ENCODE measurements at places on chromosomes 16 and 17.

DNA sequence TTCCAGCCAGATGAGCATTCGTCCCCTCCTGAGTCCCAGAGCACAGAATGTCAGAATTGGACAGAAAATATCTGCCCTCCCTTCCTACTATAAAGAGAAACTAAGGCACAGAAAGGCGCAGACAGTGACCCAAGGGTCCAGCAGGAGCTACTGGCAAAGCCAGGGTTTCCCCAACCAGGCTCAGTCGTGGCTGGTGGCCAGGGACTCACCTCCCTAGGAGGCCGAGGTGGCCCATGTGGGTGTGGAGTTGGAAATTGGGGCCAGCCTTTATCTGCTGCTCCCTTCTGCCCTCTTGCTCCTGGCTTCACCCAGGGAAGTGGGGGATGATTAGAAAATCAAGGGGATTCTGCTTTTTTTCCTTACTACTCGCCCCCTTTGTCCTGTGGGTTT, 1.1 kb downstream of the DRC7 start:
- DNase-seq: no peak

DNA sequence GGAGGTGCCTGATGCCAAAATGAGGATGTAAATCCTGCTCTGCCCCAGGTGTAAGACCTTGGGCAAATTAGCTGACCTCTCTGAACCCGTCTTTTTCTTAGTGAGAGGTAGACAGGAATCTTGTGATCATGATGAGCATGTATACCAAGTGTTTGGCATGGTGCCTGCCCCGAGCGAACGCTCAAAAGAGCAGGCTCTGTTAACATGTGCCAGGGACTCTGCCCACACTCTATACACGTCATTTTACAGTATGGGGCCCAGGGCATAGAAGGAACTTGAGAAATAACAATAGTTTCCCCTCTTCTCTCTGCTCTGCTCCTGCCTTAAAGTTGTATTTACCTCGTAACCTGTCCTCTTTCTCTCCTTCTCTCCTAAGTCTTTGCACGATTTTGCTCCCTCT, 9.3 kb upstream of the MAF start:
- no peak for DNase-seq

GRCh38 chr17:58335779-58336455, 7.3 kb upstream of the TSPOAP1 start:
- no peak for DNase-seq

DNA sequence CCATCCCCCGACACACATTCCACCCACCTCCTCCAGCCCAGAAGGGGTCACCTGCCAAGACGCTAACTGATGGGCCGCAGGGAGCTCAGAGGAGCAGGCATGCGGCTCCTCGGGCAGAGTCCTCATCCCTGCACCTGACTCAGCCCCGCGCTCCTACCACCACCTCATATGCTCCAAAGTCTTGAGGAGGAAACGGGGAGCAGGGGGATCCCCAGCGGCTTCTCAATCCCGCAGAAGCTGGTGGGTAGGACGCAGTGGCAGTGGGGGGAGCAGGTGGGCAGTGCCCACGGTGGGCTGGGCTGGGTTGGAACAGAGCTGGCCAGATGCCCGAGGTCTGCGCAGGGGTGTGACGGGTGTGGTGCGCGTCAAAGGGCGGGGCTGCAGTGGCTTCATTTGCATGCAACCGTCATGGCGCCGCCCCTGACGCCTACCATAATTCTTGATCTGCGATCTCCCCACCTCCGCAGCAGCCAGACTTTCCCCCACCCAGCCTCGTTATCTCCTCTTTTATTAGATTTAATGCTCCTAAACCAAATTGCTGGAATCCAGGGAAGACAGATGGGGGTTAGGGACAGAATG, 39.0 kb upstream of the EMP2 start:
- DNase-seq: no peak

DNA sequence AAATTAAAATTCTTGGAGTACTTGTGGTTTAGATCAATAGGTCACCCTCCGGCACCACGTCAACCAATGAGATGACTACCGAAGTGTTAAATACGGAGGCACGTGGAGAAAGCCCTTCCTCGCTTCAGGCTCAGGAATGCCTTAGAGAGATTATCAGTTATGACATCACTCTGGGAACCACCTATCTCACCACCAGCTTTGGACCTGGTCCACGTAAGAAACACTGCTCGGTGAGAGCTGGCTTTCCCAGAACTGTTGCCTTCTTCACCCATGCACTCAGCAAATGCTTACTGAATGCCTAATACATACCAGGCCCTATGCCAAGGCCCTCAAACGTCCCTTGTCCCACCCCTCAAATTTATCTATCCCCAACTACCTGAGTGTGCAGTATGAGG, 71.3 kb downstream of the SMG6 start:
- DNase-seq: no peak

DNA sequence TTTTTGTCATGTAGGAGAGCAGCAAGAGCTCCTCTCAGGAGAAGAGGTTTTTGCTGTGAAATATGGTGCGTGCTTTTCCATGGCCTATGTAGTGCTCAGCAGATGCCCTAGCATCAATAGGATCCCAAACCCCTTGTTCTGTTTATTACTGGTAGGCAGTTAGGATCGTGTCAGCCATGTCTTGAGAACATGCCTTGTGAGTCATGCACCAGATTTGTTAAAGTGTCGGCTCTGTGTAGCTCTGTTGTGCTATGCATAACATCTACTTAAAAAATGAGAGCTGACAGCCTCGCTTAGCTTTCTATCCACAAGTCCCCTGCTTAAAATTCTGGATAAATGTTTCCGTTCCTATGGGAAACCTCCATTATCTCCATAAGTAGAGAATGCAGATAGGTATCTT, 4.4 kb upstream of the EIF4A3 start:
- no peak for DNase-seq

Measured in NCI-H1436 treated with DMSO at 0.1 percent for 48 hours (cell line).